DMS79 (cell line): ENCODE measurements at places on chromosomes 5 and 9.

- DNase-seq: no peak
These were observed 9.0 kb downstream of the CD274 start for GRCh38 chr9:5459289-5459829.

GRCh38 chr5:150052956-150053712, 33.2 kb downstream of the CSF1R start:
- no peak for DNase-seq

DNA sequence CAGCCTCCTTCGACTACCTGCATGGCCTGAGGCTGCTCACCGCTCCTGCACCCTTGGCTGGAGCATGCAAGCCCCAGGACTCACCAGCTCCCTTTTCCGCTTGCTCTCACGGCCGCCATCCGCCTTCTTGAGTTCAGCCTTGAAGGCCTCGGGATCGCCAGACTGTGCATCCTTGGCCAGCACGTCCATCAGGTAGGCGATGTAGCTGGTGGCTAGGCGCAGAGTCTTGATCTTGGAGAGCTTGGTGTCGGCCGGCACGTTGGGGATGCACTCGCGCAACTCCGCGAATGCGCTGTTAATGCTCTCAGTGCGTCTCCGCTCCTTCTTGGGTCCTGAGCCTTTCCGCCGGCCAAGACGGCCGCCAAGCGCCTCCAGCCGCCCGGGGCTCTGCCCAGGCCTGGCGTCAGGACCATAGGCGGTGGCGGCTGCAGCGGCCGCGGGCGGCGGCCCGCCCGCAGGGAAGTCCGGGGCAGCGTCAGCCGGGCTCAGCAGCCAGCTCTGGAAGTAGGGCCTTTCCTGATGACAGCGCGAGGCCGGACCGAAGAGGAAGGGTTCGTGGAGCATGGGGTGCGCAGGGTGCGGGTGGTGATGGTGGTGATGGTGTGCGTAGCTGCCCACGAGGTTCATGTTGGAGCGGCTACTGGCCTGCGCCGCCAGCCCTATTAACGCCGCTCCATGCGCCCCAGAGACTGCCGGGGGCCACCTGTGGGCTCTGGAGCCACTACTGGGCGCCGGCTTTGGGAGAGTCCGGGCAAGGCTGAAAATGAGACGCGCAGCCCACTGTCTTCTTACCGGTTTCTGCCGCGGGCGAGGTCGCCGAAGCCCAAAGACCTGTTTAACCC, 424 bp downstream of the HAND1 start:
- no peak for DNase-seq

DNA sequence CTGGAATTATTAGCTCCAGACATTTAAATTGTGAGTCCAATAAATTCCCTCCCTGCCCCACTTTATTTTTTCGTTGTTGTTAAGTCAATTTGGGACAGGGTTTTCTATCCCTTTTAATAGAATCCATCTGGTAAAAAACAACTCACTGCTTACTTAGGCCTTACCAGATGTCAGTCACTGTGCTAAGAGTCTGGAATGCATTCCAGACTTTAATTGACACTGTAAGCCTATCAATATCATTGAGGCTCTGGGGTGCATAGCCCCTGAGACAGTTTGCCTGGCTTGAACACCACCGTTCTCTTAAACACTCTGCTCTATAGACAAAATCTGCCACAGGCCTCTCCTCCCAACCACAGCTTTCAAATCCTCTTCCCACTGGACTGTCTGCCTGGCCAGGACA, 175.9 kb downstream of the NSG2 start:
- DNase-seq: no peak

DNA sequence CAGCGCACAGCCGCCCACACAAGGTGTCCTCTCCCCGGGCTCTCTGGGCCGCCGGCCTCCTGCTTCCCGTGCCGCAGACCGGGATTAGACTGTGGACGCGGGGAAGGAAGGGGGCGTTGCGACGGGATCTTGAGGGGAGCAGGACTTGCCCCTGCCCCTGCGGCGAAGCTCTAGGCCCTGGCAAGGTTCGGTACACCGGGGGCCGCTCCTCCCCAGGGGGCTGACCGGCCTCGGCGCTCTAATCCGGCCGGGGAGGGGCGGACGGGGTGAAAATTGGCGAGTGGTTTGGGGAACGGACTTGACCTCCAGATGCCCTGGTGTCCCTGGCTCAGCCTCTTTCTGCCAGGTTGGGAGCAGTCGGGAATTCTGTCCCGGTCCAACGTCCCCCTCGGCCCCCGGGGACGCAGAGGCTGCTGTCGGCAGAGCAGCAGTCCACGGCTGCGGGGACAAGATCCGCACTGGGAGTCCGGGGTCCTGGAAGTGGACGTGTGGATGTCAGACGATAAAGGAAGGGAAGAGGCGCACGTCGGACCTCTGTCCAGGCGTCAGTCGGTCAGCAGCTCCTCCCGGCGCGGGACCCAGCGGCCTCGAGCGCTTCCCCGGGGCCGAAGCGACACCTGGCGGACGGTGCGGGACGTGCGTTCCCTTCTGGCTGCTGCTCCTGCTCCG, 1.9 kb upstream of the CNTFR start:
- DNase-seq: no peak

GRCh38 chr9:124654431-124654830, 116.7 kb downstream of the NR6A1 start:
- DNase-seq: no peak

DNA sequence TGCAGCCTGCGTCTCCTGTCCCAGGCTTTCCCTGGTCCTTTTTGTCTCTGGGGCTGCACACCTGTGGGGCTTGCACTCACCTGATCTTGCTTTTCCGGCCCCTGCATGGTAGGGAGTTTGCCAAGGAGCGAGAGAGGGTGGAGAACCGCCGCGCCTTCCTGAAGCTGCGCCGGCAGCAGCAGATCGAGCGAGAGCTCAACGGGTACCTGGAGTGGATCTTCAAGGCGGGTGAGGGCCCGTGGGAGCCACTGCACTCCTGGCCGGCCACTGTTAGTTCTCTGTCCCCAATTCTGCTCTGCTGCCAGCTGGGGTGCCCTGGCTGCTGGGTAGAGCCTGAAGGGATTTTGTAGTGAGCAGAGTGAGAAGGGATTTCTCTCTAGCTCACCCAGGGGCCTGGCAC, 78.0 kb downstream of the CACNA1B start:
- no peak for DNase-seq

DNA sequence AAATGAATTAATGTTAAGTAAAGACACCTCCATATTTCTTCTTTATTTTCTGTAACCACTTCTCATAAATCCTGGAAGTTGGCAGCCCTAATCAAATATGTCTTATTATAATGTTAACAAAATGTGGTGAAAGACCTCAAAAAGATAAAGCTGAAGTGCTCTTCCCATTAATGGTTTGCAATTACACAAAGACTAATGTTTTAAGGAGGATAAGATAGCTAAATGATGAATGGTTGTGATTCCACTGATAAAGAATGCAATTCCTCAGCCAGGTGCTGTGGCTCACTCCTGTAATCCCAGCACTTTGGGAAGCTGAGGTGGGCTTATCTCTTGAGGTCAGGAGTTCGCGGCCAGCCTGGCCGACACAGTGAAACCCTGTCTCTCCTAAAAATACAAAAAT, 125.8 kb upstream of the SNX2 start:
- DNase-seq: no peak
